Dermis microvascular lymphatic vessel endothelial cell (primary cell): ENCODE measurements at places on chromosomes 6 and 20. TPM values are rescaled to one million over a fixed set of nuclear protein-coding genes. Genes with fewer than 3 reads are reported as not detected.
A peak's percentile ranks its signal among the peaks of the same experiment; 100 is the strongest.

DNA sequence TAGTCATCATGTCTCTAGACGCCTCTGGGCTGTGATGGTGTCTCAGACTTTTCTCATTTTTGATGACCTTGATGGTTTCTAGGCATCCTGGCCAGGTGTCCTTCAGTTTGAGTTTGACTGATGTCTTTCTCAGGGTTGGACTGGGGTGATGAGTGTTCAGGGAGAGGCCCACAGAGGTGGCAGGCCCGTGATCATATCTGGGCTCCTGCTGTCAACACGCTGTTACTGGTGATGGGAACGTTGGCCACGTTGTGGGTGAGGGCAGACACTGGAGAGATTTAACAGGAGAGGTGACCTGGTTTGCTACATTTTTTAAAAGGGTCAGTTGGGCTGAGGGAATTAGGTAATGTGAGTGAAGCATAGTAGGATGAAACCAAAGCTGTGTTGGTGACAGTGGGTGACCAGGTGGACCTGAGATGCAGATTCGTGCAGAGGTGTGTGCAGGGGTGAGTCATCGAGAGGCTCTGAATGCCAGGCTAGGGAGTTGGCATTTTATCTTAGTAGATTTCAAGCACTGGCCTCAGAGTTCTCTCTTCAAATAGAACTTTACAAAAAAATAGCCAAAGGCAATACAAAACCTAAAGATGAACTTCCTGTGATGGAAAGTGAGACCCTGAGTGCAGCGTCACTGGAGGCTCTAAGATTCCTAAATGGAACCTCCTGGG, 174.1 kb downstream of the CDH26 start:
- DNase-seq = no peak

DNA sequence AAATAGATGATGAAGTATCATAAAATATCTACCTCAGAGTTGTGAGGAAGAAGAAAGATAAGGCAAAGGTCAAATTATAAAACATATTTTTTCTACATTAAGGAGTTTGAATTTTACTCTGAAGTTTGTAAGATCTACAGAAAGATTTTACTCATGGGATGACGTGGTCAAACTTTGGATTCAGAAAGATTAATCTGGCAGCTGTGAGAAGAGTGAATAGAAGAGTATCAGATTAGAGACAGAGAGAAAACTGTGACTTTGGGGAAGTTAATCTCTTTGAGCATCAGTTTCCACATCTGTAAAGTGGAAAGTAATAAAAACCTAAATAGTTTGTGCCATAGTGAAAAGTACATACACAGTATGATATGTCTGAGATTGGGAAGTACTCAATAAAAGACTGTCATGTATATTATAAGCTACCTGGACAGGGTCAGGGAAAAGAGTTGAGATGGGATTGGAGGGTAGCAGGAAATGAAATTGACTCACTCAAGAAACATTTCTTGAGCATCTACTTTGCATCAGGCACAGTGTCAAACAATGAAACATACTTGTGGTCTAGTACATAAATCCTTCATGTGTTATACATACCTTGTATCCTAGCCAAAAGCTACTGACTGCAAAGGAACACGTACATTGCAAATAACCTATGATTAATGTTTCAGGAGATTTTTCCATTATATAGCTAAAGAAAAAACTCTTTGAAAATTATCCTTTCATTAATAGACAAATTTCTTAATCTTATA, 222.1 kb downstream of the TMEM200A start:
- peak; percentile 2 for DNase-seq

GRCh38 chr6:130189531-130190397, 33.0 kb downstream of the SAMD3 start:
- no peak for DNase-seq

DNA sequence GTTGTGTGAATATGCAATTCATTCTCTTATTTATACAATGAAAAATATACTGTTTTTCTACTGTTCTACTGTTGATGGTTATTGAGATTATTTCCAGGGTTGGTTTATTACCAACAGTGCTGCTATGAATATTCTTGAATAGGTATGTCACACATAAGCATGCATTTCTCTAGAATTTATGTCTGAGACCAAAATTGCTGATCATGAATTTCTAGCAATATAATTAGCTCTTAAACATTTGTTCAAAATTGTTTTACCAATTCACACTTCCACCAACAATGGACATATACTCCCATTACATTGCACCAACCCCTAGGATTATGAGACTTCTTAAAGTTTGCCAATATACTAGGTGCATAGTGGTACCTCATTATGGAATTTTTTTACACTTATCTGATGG, 164.1 kb upstream of the KCNQ5 start:
- DNase-seq = no peak

GRCh38 chr6:90469906-90470305, 117.0 kb downstream of the MAP3K7 start:
- DNase-seq = no peak

DNA sequence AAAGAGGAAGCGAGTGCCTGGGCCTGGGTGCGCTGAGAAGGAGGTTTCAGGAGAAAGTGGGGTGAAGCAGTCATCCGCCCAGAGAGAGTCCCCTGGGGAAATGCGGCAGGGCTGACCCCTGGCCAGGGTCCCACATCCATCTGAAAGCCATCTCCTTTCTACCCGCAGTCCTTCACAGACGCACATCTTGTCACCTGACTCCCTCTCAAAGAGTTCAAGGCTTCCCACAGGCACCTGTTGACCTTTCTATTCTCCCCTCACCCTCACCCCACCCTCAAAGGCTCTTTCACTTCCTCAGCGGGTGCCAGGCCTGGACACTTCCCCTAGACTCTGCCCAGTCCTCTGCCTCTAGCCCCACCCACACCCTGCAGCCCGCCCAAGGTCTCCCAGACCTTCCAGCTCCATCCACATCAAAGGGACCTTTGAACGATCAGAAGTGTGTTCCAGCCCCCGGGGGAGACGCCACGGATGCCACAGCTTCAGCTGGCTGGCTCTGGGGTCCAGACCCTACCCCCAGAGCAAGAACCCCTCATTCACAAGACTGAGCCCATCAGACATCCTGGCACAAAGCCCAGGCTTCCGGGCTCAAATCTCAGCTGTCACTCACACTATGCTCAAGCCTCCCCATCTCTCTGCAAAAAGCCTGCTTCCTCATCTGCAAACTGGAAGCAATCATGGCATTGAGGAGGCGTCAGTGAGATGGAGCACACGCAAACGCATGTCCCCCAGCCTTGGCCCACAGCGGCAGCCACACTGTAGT, 2.1 kb downstream of the CTSZ start:
- DNase-seq = peak; percentile 73

Gene PERP
- 20.5 and 32.0 TPM in 2 replicates for total RNA-seq

Gene TNNC2
- total RNA-seq = 0.13 TPM in 1 of 2 replicates, not detected in the other
